Lower leg skin (tissue), 4 donors: ENCODE measurements at places on chromosomes 16 and 17. TPM values are rescaled to one million over a fixed set of nuclear protein-coding genes. Genes with fewer than 3 reads are reported as not detected.

Gene RNF167
- total RNA-seq: 66.3 TPM

Gene METRN
- total RNA-seq: 48.4 TPM

- DNase-seq: no peak
Measured at GRCh38 chr17:55577687-55578086, 66.4 kb upstream of the SMIM36 start.

DNA sequence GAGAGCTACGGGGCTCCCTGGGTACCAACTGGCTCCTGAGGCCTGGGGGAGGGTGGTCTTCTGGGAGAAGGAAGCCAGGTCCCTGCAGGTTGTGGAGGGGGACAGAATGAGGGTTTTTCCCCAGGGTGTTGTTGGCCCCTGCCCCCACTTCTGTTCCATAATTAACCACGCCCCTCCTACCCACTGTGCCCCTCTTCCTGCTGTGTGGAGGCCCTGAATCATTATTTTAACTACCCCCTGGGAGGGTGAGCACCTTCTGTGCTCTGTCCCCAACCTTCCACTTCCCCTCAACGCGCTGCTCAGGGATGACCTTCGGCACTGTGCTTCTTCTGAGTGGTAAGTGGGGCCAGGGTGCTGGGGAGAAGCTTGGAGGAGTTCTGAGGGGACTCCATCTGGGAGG lies at the start of gene ITGAD:
Gene ITGAD, plus strand, starts transcription at position 280 of the 400 bp plus-strand sequence. Its CDS starts 26 bp downstream, at position 306.
- no peak for DNase-seq

- DNase-seq: no peak
Measured at GRCh38 chr17:81071761-81072741, 37.1 kb downstream of the BAIAP2 start.

DNA sequence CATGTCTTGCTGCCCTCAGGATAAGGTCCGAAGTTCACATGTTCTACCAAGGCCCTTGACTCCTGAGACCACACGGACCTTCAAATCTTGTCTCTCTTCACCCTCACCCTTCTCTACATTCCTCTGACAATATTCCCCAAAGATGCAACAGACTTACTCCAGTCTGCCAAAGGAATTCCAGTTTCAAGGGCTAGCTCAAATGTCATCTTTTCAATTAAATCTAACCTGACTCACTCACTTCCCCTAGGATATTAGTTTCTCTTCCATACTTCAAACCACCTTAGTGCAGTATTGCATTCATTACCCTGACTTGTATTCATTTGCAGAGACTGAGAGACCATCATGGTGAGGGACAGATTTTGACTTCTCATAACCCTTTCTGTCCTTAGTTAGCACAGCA lies 59.6 kb upstream of the ADCY9 start:
- no peak for DNase-seq
